ENCODE measurements at places on chromosomes 11 and 22.

- no peak for DNase-seq
These were observed 12.0 kb downstream of the CSTPP1 start for GRCh38 chr11:46948378-46949131.

DNA sequence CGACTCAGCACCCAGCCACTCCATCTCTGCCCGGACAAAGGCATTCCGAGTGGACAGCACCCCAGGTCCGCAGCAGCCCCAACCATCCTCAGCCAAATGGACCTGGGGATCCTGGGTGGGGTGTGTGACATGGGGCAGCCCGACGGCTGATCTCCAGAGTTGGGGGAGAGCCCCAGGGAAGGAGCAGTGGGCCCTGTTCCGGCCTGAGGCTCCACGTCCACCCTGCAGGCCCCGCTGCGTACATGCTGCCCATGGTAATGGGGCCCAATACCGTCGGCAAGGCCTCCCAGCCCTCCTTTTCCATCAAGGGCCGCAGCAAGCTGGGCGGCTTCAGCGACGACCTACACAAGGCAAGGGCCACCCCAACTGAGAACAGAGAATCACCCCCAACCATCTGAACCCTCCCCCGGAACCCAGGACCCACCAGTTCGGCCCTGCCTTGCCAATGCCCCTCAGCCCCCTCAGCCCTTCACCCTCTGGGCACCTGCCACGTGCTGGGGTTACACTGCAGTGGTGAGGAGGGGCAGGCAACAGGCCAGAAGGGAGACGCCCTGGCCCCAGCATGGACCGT, 5.4 kb downstream of the SCGB1C1 start:
- DNase-seq: no peak

- no peak for DNase-seq
These were observed 38.0 kb downstream of the MPPED1 start for GRCh38 chr22:43449831-43450225.

DNA sequence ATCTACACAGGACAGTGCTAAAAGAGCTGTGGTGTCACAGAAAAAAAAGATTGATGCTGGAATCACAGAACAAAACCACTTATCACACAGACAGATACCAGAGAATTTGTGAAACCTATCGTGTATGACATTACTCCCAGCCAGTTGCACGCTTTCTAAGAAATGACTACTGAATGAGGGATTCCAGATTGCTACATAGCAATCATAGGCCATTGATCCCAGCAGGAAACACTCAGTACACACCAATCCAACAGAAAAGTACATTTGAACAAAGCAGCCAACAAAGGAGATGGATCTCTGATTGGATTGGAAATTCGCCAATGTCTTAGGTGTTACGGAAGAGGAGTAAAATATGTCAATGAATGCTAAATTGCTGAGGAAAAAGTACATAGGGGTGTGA, 4.8 kb upstream of the OR8H1 start:
- DNase-seq: no peak

DNA sequence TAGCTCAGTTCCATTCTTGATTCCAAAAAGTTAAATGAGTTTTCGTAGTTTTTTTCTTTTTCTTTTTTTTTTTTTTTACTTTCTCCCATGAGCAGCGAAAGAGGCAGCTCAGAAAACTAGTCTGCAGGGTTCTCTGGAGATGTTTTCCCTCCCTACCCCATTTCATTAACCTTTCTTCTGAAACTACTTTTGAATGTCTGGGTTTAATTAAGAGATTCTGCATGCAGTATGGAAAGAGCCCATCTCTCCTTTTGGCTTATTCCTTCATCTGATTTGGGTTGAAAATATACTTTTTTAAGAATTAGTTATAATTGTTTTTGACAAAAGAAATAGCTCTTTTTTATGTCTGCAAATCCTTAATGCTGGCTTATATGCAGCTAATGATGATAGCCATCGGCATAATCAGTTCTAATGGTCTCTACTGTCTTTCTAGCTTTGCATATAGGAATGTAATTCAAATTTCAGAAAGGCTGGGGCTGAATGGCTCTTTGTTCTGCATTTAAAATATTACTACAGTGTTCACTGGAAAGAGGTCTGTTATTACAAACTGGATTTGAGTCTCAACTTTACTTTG, 265.3 kb downstream of the FAT3 start:
- no peak for DNase-seq

DNA sequence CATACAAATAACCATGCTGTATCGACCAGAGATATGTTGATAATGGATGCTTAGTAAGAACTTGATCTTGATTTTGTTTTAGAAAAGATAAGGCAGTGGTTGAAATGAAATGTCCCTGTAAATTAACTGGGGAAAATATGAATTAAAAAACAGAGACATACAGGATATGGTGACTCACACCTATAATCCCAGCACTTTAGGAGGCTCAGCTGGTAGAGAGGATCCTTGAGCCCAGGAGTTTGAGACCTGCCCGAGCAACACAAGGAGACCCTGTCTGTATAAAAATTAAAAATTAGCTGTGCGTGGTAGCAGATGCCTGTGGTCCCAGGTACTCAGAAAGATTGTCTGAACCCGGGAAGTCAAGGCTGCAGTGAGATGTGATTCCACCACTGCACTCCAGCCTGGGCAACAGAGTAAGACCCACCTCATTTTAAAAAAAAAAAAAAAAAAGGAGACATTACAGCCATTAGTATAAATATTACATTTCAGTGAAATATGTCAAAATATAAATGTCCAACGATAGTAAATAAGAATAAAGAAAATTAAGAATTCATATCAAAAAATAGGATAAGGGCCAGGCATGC, 4.6 kb downstream of the PICALM start:
- DNase-seq: no peak

- no peak for DNase-seq
These were observed 135.1 kb downstream of the TEAD1 start for GRCh38 chr11:12809364-12809763.

- DNase-seq: no peak
These were observed 34.9 kb downstream of the WBP2NL start for GRCh38 chr22:42033263-42034181.

GRCh38 chr22:37284805-37285355, 2.6 kb downstream of the CYTH4 start:
- DNase-seq: no peak

- DNase-seq: no peak
These were observed 45.3 kb downstream of the CHRDL2 start for GRCh38 chr11:74685905-74686304.

- no peak for DNase-seq
These were observed 68.5 kb downstream of the SHANK2 start for GRCh38 chr11:71183878-71184277.

DNA sequence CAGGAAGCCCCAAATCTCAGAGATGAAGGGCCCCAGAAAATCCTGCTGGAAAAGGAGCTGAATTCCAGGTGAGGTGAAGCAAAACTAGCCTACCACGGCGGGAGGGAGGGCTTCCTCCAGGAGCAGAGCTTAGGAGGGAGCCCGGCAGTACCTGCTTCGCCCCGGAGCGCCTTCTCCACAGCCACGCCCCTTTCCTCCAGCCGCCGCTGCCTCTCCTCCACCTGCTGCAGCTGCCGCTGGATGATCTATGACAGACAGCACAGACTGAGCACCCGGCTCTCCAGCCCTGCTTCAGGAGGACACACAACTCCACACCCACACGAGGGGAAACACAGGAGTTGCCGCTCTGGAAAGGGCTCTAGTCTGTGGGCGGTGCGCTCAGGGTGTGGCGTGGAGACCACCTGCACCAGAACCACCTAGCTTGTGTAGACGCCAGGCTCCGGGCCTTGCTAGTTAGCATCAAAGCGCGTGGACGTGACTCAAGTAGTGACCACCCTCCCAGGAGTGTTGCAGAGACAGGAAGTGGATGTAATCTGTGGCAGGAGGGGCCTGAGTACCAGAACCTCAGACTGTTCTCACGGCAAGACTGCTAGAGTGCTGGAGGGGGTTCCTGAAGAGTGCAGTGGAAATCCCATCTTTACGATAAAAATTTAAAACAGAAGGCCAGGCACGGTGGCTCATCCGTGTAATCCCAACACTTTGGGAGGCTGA, 34.6 kb upstream of the BID start:
- DNase-seq: no peak

DNA sequence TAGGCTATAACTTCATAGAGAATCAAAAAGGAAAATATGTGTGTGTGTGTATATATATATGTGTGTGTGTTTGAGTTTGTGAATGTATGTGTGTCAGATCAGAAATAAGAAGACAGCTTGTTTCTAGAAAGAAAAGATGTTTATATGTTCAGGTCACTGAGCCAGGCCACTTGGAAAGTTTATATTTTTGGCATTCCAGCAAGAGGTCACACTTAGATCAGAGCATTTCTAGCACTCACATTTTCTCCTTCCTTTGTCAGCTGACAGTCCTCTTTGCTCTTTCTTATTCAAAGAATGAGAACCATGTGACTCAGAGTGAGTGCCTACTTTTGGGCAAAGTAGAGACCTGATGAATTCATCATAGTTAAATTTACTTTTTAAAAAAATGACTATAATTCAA, 22.9 kb downstream of the RAB38 start:
- no peak for DNase-seq

DNA sequence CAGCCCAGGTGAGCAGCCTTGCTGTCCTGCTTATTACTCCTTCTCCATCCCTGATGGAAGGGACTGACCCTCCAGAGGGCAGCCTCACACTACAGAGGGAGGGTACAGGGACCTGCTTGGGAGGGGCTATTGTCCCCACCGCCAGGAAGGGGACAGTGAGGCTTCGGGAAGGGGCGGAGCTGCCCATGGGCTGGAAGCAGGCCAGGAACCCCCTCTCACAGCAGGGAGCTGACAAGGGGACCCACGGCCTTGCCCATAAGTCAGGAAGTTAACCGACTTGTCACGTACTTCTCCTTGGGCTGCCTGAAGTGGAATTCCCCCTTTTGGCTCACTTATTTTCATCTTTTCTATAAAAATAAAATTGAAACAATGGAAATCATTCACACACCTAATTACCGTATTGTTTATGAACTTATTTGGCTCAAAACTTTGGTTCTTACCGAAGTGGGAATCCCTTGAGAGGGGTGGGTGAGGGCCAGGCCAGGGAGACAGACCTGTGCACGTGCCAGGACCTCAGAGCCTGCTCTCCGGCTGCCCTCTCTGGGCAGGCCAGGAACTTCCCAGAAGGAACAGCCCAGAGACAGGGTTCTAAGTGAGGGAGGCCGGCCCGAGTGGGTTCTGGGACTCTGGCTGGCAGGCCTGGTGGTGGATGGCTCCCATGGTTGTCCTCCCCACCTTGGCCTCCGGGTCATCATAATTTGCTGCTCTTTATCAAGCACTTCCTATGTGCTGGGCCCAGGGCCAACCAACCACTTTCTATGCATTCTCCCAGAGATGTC, 5.8 kb downstream of the MGAT3 start:
- DNase-seq: no peak

GRCh38 chr22:31650391-31650790, 11.6 kb downstream of the PISD start:
- no peak for DNase-seq

GRCh38 chr11:64784813-64785581, 6.7 kb upstream of the SF1 start:
- DNase-seq: no peak

GRCh38 chr11:79467761-79468160, 26.9 kb upstream of the TENM4 start:
- DNase-seq: no peak

- peak; percentile 64 for DNase-seq
These were observed 14.0 kb downstream of the PSMD13 start for GRCh38 chr11:250740-251299.

- DNase-seq: no peak
These were observed 4.9 kb downstream of the DENND5A start for GRCh38 chr11:9259981-9260837.

DNA sequence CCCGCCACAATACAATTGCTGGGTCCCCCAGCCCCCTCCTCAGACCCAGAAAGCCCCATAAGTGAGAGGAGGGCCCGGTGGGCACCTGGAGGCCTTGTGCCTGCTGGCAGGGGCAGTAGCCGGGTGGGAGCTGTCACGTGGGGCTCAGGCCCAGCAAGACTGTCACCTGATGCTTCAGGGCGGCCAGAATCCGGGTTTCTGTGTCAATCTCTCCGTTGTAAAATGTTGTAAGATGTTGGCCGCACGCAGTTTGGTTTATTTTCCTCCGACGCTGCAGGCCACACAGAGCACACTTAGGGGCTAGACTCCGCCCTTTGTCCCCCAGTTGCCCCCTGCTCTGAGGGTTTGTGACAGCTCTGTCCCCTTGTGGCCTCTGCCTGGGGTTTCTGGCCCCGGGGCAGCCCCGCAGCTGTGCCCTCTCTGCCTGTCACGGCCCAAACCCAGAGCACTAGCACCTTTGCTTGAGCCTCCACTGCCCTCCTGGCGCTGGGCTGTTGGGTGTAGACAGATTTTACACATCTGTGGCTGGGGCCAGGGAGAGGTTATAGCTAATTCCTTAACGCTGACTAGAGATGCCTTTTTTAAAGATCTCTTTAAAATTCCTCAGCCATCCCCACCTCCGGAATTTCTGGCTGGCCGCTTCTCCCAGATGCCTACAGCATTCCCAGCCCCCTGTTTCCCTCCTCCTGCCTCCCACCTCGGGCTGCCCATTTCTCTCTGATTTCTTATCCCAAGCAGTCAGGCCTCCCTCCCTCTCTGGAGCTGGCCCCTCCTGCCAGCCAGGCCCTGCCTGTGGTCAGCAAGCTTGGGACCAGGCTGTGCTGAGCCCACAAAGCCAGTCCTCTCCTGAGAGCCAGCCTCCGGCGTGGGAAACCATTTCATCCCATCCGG, 3.2 kb upstream of the PRR5 start:
- no peak for DNase-seq

GRCh38 chr11:44862558-44863101, 88.1 kb downstream of the TP53I11 start:
- DNase-seq: no peak

GRCh38 chr22:29470159-29470855, 9.7 kb upstream of the NEFH start:
- peak; percentile 37 for DNase-seq

DNA sequence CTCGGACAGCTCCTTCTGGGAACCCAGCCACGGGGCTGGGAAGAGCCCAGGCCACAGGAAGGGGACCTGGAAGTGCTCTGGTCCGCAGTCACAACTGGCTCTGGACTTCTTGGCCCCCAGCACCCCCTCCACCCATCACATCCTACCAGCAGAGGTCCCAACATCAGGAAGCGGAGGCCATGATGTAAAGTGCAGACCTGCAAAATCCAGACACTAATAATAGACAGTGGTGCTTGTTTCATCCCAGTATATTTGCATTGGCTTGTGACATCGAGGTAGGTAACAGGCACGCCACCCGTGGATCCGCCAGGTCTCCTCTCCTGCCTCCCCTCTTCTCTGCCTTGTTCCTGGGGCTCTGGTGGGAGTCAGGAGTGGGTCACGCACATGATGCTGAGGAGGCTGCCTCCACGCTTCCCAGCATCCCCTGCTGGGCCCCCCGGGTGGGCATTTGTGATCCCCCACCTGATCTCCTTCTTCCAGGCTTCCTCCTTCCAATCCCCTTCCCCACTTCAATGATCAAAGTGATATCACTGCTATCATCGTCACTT, 1454.0 kb downstream of the BRD1 start:
- no peak for DNase-seq

Measured in stimulated activated CD4-positive, alpha-beta T cell treated with anti-CD3 and anti-CD28 coated beads, Interleukin-15, amount 100 ng/mL, for 1 hour (primary cell).